Putamen (tissue), 1 donor: ENCODE measurements at places on chromosomes 2 and 18.

DNA sequence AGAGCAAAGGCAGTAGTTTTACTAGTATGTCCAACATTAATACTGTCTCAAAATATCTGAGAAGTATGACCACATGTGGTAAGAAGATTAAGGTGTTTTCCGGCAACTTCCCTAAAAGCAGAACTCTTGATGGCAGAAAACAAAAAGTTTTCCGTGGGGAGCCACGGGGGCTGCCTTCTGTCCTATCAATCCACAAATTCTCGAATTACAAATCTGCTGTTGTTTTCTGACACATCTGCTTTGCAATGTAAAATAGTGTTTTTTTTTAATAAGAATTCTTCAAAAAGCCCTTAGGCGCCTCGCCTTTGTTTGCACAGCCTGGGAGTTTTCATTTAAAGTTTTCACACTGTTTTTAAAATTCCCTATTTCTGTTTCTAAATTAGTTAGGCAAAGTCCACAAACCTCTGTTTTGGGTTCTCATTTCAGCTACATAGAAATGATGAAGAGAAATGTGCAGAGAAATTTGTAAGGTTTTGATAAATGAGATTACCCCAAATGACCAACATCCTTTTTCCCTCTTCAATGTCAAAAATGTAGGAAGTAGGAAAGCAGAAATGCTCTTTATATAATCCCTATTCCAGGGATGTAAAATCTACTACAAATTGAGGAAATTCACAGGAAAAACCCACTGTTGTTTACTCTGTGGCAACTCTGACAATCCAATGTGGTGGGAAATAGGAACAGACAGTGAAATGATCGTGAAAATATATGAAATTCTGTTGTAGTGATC is 385.8 kb downstream of the ZEB2 start:
- no peak for DNase-seq

DNA sequence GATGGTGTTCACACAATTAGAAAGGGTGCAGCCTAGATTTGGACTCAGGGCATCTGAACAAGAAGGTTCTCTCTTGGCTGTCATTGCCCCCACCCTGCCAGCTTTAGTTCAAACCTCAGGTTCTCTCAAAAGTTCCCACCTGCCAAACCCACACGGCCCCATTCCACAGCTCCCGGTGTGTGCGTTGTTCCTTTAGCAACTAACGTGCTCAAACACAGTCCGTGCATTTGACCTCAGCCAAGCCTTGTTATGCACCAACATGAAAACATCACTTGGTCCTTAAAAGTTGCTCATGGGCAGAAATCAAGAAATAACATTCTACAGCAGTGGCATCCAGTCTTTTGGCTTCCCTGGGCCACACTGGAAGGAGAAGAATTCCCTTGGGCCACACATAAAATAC is 32.0 kb downstream of the LOXHD1 start:
- DNase-seq, result no peak

- DNase-seq, result no peak
Observed at GRCh38 chr2:107364361-107364950, 462.2 kb upstream of the RGPD4 start.

DNA sequence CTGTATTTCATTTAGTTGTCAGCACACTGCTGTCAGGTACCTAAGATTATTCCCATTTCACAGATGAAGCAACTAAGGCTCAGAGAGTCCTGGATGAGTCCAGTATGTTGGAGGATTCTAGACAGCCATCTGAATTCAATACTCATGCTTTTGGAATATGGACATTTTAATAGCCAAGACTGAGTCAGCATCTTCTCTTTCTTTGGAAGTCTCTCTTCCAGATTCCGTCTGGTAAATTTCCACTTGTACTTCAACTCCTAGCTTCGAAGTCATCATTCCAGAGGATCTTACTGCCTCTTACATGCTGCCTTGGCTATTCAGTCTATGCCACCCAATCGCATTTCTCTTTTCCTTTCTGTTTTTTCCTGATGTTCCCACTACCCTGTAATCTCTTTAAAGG is 40.6 kb downstream of the INSIG2 start:
- no peak for DNase-seq

DNA sequence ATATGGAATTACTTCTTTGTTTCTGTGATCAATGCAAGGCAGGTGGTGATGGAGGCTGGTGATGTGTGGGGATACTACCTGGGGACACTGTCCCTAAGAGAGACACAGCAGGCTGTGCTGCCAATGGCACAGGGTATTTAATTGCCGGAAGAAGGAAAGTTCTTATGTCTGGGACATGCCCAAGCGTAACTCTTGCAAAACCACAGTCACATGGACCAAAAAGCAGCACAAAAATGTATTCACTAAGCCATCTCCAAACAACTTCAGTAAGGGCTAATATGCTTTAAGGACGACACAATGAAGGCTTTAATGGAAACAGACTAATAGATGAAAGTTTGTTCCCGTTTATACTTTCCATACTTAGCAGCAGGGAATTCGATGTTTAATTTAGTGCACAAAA is 49.7 kb upstream of the AP1S3 start:
- DNase-seq, result no peak

GRCh38 chr2:175450029-175450760 is 268.7 kb upstream of the ATP5MC3 start:
- DNase-seq, result no peak

- DNase-seq, result no peak
Observed at GRCh38 chr2:105396254-105397024, 2.4 kb downstream of the FHL2 start.
